ENCODE measurements at places on chromosomes 5 and 9.

- no peak for DNase-seq
Measured at GRCh38 chr5:157352756-157353340, 86.9 kb downstream of the CYFIP2 start.

GRCh38 chr9:31114346-31114745 lies 1270.1 kb upstream of the ACO1 start:
- DNase-seq, result no peak

GRCh38 chr5:644971-645370 lies 32.8 kb downstream of the CEP72 start:
- DNase-seq, result no peak

- no peak for DNase-seq
Measured at GRCh38 chr5:154385236-154385512, 60.6 kb upstream of the SAP30L start.

GRCh38 chr9:97441729-97442128 lies 29.8 kb downstream of the TDRD7 start:
- DNase-seq, result no peak

Data from HFFc6 (cell line).